A549 treated with Mapracorat at 1 μM for 4 hours (cell line): ENCODE measurements at places on chromosomes 7 and 10. TPM values are rescaled to one million over a fixed set of nuclear protein-coding genes. Genes with fewer than 3 reads are reported as not detected.

Gene CRHR2
- total RNA-seq: 0.05 to 0.08 TPM (median 0.05 TPM) in 4 of 5 replicates, not detected in the other

Gene ASIC3
- total RNA-seq: 7.7 to 11.7 TPM (median 8.7 TPM) in 5 replicates

Gene CRYGN
- total RNA-seq: not detected in 5 replicates

Gene ZNF33A
- 5.4 to 8.2 TPM (median 6.0 TPM) in 5 replicates for total RNA-seq

Gene SLC13A1
- not detected in 5 replicates for total RNA-seq

Gene LRRD1
- not detected in 5 replicates for total RNA-seq

Gene CALD1
- total RNA-seq: 89.3 to 159 TPM (median 135 TPM) in 5 replicates

Gene LRRN3
- 0.04 to 0.05 TPM in 2 of 5 replicates, not detected in the others for total RNA-seq

Gene CDK14
- total RNA-seq: 0.14 to 0.48 TPM (median 0.32 TPM) in 5 replicates

Gene PLEKHA8
- 4.4 to 5.9 TPM (median 5.6 TPM) in 5 replicates for total RNA-seq

Gene CYP2C8
- 0.08 TPM in 1 of 5 replicates, not detected in the others for total RNA-seq

Gene CALHM3
- total RNA-seq: 0.17 to 0.53 TPM (median 0.30 TPM) in 5 replicates

Gene TEX36
- not detected in 5 replicates for total RNA-seq

Gene TLX1
- not detected in 5 replicates for total RNA-seq

Gene C10orf105
- total RNA-seq: not detected in 5 replicates

Gene EPC1
- 17.3 to 20.0 TPM (median 18.0 TPM) in 5 replicates for total RNA-seq

Gene TAS2R4
- total RNA-seq: 0.07 to 0.16 TPM (median 0.14 TPM) in 5 replicates

Gene HSPA14
- total RNA-seq: 40.5 to 44.0 TPM (median 43.1 TPM) in 5 replicates

Gene ADAM22
- 0.11 to 0.61 TPM (median 0.34 TPM) in 5 replicates for total RNA-seq

Gene UPF2
- total RNA-seq: 14.1 to 15.8 TPM (median 14.7 TPM) in 5 replicates
